ENCODE measurements at places on chromosomes 2 and 18.

GRCh38 chr18:76459687-76460350, 35.2 kb downstream of the ZNF516 start:
- no peak for DNase-seq

DNA sequence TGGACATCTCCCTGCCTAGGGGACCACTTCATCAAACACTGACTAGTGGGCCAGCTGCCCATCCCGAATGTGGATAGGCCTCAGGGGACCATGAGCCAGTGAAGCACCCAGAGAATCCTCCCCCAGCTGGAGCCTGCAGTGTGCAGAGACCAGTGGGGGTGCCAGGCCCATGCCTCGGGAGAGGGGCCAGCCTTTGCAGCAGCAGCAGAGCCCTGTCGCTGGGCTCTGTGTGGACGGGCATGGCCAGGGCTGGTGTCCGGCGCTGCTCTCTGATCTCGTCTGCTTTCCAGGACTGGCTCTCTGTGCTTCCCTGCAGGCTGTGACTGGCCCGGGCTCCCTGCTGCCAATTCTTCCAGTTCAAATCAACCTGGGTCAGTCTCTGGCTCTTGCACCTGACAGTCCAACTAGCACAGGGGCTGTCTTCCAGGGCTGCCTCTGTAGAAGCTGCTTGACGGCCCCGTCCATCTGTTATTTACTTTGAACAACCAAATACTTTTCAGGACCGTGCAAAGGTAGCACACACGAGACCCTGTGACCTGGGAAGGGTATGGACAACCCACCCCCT, 11.4 kb downstream of the KCNIP3 start:
- no peak for DNase-seq

DNA sequence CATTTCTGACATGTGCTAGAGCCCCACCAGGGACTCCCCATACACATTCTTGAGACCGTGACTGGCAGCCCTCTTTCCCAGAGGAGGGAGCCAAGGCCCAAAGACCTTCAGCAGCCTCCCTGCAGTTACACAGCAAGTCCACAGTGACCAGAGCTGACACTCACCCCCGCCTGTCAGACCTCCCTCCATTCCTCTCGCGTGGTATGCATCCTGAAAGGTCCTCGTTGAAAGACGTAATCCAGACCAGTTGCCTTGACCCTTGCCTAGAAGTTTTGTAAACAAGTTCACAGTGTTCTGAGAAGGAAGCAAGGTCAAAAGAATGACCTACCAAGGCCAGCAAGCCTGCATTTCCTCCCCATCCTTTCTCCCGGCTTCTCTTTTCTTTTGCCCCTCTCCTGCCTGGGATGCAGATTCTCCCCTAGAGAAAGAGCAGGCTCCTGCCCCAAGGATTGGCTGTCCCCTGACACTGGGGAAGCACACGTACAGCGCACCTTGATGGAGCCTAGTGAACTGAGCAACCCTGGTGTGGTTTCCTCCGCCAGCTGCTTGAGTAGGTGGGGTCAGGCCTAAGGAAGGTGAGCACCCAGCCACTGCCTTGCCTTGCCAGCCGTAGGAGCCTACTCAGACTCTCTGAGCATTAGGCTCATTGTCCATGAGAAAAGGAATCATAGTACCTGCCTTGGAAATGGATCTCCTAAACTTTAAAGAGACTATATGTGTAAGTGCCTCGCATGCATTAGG, 18.3 kb downstream of the TRIB2 start:
- DNase-seq: no peak

- no peak for DNase-seq
Observed at GRCh38 chr2:30681022-30681421, 126.2 kb downstream of the CAPN13 start.

DNA sequence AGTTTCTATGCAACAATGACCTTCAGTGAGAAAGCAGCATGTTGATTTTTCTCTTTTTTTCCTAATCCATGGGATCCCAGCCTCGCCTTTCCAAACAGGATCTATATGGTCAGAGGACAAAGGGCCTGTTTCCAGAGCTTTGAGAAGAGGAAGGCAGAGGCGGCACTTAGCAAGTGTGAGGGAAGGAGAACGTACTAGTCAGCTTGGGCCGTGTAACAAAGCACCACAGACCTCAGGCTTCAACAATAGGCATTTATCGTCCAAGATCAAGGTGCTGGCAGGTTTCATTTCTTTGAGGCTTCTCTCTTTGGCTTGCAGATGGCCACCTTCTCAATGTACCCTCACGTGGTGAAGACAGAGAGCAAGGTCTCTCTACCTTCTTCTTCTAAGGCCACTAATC, 7.3 kb upstream of the KCNF1 start:
- DNase-seq: no peak

GRCh38 chr18:60892855-60893254, 440.4 kb upstream of the CDH20 start:
- no peak for DNase-seq

DNA sequence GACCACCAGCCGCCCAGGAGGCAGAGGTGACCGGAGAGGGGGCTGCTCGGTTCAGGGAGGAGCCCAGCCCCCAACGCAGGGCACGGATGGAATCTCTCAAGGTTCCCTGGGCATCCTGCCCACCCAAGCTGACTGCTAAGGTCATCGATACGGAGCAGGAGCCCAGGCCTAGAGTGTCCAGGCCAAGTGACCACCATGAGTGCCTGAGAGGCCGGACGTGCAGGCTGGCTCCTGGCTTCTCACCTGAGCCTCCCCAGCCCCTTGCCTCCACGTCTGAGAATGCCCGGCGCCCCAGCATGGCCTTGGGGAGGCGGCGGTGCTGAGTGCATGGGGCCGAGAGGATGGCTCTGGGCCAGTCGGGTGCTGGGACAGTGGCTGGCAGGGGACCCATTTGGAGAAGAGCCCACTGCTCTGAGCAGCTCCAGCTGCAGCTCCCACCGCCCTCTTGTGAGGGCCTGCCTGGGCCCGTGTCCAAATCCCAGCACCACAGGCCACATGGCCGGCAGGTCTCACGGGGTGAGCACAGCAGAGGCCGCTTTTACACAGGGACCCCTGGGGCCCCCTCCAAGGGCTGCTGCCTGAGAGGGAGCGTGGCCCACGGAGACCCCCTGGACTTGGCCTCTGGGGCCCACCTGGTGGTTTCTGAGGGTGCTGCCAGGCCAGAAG, 102.8 kb upstream of the CTDP1 start:
- DNase-seq: no peak
